ENCODE measurements at places on chromosomes 16 and 17.

- no peak for DNase-seq
Observed at GRCh38 chr17:77462090-77462489, 321.3 kb downstream of the SEC14L1 start.

DNA sequence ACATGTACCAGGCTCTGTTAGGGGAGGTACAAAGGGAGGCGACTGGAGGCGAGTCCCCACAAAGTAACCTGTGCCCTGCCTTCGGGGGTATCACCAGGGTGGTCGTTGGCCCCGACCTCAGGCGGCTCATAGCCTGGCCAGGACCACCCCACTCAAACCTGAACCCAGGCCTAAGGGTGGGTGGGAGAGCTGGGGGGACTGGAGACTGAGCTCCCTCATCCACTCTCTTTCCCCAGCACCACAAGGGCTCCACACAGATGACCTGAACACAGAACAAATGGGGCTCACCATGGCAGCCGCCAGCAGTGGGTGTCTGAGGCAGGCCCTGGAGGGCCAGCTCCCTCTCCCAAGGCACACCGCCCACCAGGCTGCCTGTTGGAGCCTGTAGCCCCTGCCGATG is 120.6 kb upstream of the TNRC6C start:
- DNase-seq: no peak

GRCh38 chr17:45221081-45222013 is at the start of gene FMNL1:
Gene FMNL1, plus strand, starts transcription at chr17:45221885. Its CDS starts 240 bp downstream, at chr17:45222125.
- DNase-seq: no peak

DNA sequence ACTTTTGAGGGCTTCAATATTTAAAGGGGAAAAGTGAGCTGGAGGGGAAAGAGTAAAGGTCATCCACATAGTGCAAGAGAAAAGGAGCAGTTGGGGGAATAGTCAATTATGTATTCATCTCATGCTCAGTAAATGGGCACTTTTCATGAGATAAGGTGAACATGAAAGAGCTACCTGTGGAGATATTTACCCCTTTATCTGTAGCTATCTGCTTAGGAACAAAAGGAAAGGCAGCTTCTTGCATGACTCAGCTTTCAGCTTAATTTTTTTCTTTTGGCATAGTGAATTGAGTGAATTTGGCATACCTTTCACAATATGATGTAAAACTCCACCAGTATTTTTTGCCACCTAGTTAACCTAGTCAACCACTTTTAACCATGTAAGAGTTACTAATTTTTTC is 26.4 kb downstream of the CPD start:
- no peak for DNase-seq

DNA sequence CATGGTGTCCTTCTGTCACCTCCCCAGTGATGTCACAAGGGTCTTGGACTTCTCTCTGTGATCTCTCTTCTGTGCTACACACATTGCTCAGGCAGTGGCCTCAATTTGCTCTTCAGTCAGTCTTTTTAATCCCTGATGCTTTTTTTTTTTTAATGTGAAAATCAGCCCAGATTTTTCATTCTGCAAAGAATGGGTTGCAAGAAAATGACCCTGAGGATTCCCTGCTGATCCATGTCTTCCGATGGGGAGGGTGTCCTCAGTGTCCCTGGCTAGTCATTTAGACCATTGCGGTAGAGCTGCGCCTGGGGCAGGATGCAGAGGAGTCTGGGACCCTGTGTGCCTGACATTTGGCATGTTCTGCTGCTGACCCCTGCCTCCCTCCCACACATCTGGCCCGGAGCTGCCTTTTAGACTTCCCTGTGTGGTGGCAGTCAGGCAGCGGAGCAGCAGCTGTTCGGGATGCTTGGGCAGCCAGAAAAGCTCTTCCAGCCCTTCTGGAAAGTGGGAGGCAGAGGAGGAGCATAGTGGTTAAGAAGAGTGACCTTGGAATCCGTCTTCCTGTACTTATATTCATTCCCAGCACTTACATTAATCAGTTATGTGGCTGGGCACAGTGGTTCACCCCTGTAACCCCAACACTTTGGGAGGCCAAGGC is 12.3 kb downstream of the GPT2 start:
- no peak for DNase-seq

DNA sequence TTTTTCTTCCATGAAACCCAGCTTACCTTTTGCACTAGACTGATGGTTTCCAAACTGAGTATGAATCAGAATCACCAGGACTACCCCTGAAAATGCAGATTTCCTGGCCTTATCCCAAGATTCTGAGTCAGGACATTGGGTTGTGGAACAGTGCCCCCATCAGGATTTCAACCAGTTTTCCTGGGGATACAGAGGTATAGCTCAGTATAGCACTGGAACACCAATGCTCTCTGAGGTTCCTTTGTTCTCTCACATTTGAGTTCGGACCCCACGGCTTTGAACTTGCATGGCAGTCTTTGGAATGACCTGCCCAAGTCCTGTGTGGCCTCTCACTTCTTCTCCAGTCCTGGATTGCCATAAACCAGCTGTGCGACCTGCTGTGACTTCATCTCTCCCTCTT is 12.8 kb upstream of the CCL8 start:
- DNase-seq: no peak

DNA sequence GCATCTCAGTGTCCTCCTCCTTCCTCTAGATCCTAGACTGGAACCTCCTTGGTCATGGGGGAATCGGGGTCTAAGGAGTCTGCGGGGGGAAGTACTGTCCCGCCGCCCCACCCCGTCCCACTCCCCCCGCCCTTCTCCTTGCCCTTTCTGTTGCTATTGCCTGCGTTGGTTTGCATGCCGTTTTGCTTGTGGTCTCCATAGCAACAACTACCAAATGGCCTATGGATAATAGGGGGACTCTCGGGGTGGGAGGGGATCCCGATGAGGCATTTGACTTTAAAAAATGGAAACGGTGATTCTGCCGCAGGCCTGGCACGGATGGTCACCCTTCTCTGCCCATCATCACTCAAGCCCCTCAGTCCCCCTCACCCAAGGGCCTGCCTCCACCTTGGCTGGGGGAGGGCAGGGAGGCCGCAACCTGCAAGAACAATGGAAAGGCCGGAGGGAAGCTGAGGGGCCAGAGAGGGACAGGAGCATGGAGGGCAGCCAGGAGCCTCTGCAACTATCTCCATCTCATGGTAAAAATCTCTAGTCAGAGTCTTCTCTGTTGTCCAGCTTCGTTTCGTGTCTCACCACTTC is 231.4 kb upstream of the TNRC6C start:
- DNase-seq: no peak

- no peak for DNase-seq
Observed at GRCh38 chr16:74020095-74020670, 276.4 kb upstream of the PSMD7 start.

GRCh38 chr16:83137894-83138293 is 511.1 kb downstream of the CDH13 start:
- no peak for DNase-seq

DNA sequence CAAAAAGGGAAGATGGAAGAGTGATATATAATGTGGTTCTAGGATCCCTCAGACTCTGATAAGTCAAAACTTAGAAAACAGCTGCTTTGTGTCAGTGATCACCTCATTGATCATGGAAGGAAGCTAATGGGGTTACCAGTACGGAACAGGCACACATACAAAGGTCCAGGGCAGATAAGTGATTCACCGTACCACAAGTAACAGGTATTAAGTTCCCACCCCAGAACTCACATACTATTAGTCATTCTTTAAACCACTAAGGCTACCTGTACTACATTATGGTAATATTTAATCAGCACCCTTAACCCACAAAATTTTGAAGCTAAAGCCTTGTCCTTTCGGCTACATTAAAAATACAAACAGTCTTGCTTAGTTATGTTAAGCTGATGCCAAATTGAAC is 17.4 kb downstream of the RNF43 start:
- no peak for DNase-seq

DNA sequence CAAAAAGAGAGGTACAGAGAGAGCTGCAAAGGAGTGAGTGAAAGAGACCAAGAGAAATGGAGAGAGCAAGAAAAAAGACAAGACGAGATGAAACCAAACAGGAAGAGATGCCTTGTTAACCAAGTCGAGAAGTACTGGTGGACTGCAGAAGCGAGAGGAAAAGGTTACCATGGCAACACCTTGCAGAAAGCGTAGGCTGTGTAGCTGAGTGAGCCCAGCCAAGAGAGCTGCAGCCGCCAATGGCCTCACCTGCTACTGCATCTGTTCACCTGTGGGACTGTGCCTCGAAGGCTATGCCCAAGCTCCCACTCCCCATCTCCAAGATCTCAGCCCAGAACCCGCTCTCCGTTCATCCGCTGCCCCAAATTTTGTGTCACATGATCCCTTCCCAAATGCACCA is 161.3 kb downstream of the SLC39A11 start:
- DNase-seq: no peak

GRCh38 chr17:28487881-28488532 is 14.6 kb downstream of the SLC13A2 start:
- no peak for DNase-seq

GRCh38 chr17:382644-383533 is 30.3 kb upstream of the RPH3AL start:
- DNase-seq: peak; percentile 82

DNA sequence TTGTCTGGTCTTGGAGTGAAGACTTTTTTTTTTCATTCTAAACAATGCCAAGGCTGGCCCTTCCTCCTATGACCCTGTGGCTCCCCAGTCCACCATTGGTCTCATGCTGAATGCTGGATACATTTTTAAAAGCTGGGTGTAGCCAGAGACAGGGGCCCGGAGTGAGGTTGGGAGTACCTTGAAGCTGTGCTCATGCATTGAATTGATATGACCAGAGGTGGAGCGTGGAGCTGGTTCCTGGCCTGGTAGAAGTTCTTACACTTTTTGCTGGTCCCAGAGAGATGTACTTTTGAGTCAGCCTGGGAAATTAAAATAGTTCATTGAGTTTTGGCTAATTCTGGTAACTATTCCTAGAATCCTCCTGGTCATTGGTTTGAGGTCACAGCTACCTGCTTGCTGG is 83.6 kb downstream of the CMIP start:
- DNase-seq: no peak

GRCh38 chr16:88798772-88799455 is 4.7 kb upstream of the CDT1 start:
- no peak for DNase-seq
